HepG2 (cell line): ENCODE measurements at places on chromosomes 7 and 10.

DNA sequence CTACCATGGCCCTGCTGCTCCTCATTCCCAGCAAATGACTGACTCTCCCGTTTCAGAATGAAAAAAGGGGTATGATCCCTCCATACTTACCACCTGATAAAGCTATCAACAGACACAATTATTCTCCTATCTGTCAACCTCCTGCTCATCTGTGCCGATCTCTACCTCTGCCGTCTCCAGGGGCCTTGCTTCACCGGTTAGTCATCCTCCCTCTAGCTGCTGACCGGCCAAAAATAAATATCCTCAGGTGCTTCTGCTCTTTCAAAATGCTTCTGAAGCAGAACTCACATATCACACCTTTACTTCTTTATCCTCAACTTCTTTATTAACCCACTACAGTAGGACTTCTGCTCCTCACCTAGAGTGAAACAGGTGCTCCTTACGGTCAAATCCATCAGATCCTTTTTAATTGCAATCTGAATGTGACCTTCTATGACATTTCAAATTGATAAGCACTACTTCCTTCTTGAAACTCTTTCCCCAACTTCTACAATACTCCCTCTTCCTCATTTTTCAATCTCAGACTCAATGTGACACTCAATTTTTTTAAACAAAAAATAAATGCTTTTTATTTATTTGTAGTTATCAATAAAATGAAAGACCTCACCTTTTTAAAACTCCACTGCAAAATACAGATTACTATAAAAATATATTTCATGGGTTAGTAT is 63.2 kb downstream of the LMBR1 start:
- H3K27ac ChIP-seq: no peak overlapping the region
- DNase-seq: no peak
- no peak overlapping the region for H3K4me3 ChIP-seq

GRCh38 chr7:29518616-29519015 is 45.0 kb upstream of the PRR15 start:
- H3K27me3 ChIP-seq: no peaks in the 10 kb centered on the region
- DNase-seq: no peak
- H3K4me1 ChIP-seq: no peaks in the 10 kb centered on the region
- H3K4me3 ChIP-seq: no peak overlapping the region

DNA sequence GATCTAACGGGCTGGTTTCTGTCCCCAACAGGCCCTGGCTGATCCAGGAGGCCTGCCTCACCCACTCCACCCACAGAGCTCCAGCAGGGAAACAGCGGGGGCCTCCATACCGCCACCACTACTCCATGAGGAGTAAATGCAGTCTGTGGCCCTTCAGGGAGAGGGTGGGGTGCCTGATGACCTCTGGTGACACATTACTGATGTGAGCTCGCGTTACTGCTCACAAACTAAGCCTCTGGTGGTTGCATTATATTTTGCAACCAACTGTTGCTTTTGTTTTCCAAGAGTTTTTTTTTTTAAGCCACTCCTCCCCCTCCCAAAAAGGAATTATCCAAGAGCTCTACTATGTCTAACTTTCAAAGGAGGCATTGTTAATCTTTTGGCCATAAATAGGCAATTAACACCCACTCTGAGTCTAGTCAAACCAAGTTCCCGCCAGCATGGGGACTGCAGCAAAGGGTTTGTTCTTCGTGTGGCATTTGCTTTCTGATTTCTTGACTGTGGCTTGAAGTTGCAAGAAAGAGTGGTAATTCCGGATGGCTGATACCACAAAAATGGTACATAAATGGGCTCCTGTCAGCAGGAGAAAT is 72.6 kb downstream of the FAM53B start:
- H3K36me3 ChIP-seq: peaks cover 10% of the 10 kb centered on the region; the same call in 1 of the 2 replicates
- DNase-seq: peak; percentile 63

GRCh38 chr7:35894721-35895120 is 93.9 kb downstream of the SEPTIN7 start:
- H3K27me3 ChIP-seq: no peaks in the 10 kb centered on the region
- no peak overlapping the region for H3K27ac ChIP-seq
- H3K4me1 ChIP-seq: no peaks in the 10 kb centered on the region
- 0 out of 3 replicates have a peak, but pooled peaks cover 5% of the 10 kb centered on the region for H3K36me3 ChIP-seq

GRCh38 chr10:96991313-96991841 is 159.3 kb downstream of the LCOR start:
- H3K4me3 ChIP-seq: no peak overlapping the region
- no peaks in the 10 kb centered on the region for H3K4me1 ChIP-seq

DNA sequence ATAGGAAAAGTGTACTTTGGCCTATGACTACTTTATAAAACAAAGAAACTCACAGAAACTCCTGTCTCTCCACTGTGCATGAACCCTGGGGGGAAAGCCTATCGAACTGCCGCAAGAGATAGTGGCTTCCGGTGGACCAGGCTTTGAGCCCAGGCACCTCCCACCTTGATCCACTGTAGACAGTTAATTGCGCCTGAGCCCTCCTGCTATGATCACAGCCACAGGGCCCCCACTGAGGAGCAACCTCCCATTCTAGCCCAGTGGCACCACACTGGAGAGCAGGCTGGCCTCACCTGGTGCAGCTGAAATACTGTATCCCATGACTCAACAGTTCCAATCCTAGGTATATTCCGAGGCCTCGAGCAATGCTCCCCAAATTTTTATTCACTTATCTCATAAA is 98.8 kb downstream of the COBL start:
- H3K27me3 ChIP-seq: no peaks in the 10 kb centered on the region
- no peaks in the 10 kb centered on the region for H3K4me1 ChIP-seq
- H3K27ac ChIP-seq: no peak overlapping the region
- peaks cover 9% of the 10 kb centered on the region; the same call in 1 of the 3 replicates for H3K36me3 ChIP-seq

DNA sequence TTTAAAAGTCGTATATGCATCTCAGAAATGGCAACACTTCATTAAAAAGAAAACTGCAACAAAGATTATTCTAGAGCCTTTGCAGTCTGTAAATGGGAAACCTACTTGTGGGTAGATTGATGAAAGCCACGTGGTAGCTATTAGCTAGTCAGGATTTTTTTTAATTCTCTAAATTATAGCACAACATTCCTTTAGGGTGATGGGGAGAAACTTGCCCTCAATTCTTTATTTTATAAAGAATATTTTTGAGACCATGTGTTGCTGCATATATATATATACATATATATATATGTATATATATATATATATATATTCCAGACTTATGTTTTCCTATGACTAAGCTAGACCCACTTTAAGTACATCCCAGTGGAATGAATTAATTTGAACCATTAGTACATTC is 118.0 kb downstream of the PPP1R3A start:
- no peaks in the 10 kb centered on the region for H3K4me1 ChIP-seq
- H3K36me3 ChIP-seq: no peaks in the 10 kb centered on the region
- H3K27me3 ChIP-seq: no peaks in the 10 kb centered on the region
- DNase-seq: no peak
- H3K4me3 ChIP-seq: no peak overlapping the region

DNA sequence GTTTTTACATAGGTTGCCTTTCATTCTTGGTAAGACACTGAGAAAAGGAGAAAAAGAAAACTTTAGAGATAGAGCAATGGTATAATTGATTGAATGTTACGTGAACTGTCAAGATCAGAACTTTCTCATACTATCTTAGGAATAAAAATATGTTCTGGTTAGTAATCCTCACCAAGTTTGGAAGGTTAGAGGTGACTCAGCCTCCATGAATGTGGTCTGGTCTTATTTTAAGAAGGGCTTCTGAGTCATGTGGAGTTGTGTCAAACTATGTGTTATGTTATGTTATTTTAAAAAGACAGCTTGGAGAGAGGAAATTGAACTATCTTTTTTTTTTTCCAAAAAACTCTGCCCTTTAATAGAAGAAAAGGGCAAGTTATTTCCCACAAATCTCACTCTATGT is 458.6 kb upstream of the KLF6 start:
- H3K36me3 ChIP-seq: no peaks in the 10 kb centered on the region
- no peak overlapping the region for H3K4me3 ChIP-seq
- DNase-seq: no peak
- H3K27ac ChIP-seq: no peak overlapping the region
- H3K27me3 ChIP-seq: no peaks in the 10 kb centered on the region
- no peaks in the 10 kb centered on the region for H3K4me1 ChIP-seq

- no peaks in the 10 kb centered on the region for H3K27me3 ChIP-seq
- no peak overlapping the region for H3K27ac ChIP-seq
- no peak overlapping the region for H3K4me3 ChIP-seq
- peaks cover 8% of the 10 kb centered on the region for H3K36me3 ChIP-seq
Observed at GRCh38 chr7:29349362-29349761, 154.8 kb downstream of the CHN2 start.

GRCh38 chr7:116524609-116525297 is at the start of gene CAV1:
Gene CAV1, plus strand, starts transcription at chr7:116525036. Its CDS starts 27 bp downstream, at chr7:116525063.
- peak within 1 kb of the TSS; percentile 53 for H3K4me3 ChIP-seq
- H3K27me3 ChIP-seq: peaks cover 9% of the 10 kb centered on the region
- H3K27ac ChIP-seq: no peak within 1 kb of the TSS
- no peaks in the 10 kb centered on the region for H3K36me3 ChIP-seq
- no peak for DNase-seq

DNA sequence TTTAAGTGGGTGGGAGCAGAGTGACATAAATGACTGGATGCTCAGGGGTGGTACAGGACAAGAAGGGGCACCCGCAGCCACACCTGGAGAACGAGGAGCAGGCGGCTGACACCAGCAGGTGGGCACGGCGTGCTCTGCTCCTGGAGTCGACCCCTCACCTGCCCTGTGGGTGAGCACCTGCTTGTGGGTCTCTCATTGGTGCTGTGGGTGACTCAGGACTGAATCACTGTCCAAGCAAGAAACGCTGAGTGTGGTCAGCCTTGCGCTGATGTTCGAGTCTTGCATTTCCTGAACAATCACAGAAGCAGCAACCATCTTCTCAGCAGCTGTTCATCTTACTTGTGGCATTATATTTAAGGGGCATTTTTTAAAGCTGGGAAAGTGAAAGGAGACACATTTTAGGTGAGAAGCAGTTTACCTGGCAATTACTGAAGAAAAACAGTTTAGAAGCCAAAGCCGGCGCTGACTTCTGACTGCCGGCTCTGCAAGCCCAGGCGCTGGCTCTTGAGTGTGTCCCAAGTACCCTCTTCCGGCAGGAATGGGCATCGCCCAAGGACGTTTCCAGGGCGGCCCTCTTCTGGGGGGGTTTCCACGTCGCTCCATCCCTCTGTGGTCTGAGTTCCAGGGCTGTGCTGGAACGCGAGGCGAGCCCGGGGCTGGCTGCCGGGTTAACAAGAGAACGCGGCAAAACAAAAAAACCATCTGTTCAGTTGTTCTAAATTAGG is 145.2 kb upstream of the PFKP start:
- no peaks in the 10 kb centered on the region for H3K4me1 ChIP-seq
- no peaks in the 10 kb centered on the region for H3K36me3 ChIP-seq
- H3K4me3 ChIP-seq: no peak overlapping the region
- no peak overlapping the region for H3K27ac ChIP-seq
- no peak for DNase-seq

DNA sequence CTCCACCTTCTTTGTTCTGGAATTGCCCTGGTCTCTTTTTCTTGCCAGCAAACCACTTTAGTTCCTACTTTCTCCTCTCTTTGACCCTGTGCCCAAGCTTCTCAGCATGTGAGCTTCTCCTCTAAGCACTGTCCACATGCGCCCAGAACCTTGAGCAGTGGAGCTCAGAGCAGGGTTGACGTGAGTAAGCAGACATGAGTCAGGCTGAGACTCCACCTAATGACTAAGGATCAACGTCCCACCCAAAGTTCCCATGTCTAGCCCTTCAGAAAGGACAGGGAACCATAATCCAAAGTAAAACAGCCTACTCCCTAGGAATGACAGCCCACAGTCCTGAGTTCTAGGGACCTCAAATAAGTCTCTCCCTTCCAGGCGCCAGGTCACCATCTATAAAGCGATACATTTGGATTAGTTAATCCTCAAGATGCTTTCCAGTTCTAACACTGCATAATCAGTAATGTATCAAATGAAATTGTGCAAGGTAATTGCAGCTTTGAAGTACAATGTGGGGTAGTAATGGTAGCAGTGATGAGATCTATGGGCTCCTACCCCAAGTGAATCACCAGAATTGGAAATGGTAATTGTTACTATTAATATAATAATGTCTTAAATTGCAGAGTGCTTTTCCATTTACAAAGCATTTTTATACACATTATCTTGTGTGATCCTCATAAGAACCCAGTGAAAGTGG is 44.5 kb downstream of the KCNMA1 start:
- no peak for DNase-seq
- H3K27ac ChIP-seq: no peak overlapping the region

DNA sequence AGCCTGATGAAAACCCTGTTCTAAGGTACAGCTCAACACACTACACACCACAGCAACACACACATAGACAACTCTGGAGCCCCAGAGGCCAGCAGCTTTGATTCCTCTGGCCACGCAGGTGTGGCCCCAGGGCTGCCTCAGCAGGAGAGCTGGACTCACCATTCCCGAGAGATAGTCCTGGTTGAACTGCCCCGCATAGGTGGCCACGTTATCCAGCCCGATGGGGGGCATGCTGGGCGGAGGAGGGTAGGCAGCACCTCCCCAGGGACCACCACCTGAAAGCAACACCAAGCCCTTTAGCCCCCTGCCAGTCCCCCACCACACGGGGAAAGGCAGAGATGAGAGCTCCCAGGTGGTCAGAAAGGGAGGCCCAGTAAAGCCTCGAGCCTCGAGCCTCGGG is 34.7 kb downstream of the ANXA11 start:
- H3K27ac ChIP-seq: no peak overlapping the region
- peaks cover 6% of the 10 kb centered on the region for H3K36me3 ChIP-seq
- no peaks in the 10 kb centered on the region for H3K4me1 ChIP-seq
- no peaks in the 10 kb centered on the region for H3K27me3 ChIP-seq
- no peak overlapping the region for H3K4me3 ChIP-seq

DNA sequence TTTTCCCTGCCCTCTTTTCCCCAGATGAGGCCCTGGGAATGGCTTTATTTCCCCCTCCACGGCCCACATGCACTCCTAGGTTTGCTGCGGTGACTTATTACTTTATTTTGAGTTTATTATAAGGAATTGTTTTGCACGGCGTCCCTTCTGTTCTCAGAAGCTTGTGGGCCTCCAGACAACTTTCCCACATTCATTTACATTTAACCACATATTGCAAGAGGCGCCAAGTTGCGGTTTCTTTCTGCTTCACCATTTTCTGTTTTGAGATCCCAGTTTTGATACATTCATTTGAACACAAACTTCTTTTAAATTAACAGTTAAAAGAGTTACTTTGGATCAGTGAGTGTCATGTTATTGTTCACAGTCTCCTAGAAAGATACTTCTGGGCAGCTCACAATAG is 532.5 kb upstream of the MGMT start:
- no peak overlapping the region for H3K27ac ChIP-seq
- DNase-seq: no peak
- no peaks in the 10 kb centered on the region for H3K4me1 ChIP-seq
- H3K4me3 ChIP-seq: no peak overlapping the region

GRCh38 chr10:69009360-69009759 is 20.8 kb downstream of the KIFBP start:
- H3K27ac ChIP-seq: no peak overlapping the region
- no peak overlapping the region for H3K4me3 ChIP-seq
- H3K4me1 ChIP-seq: no peaks in the 10 kb centered on the region
- H3K36me3 ChIP-seq: peaks cover 41% of the 10 kb centered on the region; the same call in 1 of the 3 replicates
- no peak for DNase-seq
- no peaks in the 10 kb centered on the region for H3K27me3 ChIP-seq
